ENCODE measurements at places on chromosomes 6 and 20.

DNA sequence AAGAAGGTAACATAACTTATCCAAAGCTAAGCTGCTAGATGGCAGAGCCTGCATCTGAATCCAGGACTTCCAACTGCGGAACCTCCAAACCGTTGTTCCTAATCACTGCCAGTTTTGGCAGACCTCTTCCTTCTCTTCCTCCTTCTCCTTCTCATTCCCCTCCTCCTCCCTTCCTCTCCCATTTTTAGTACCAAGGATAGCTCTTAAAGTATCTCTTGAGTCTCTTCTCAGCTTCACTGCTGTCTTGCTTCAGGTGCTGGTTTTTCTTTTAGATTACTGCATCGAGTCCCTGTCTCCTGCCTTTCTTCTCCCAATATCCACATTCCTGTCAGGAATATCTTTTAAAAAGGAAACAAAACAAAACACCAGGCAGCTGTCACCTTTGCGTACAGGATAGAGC is 77.1 kb downstream of the CDYL start:
- no peak for DNase-seq

DNA sequence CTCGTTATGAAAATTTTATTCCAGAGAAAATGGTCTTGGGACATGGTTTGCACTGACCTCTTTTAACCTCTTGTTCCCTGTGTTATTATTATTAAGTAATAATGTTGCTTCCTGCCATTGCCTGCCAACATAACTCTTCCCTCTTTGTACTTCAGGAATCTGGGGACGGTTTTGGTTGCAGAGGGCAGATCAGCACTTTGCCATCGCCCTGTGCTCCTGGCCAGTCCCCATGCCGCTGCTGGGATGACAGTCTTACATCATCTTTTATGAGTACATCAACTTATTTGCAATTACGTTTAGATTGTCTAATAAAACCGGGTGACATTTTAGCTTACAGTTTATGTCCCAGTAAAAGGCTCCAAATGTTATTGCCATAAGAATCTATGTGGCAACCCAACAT is 157.2 kb downstream of the CDH26 start:
- DNase-seq = no peak

- no peak for DNase-seq
Observed at GRCh38 chr20:11810311-11811083, 107.2 kb upstream of the BTBD3 start.

DNA sequence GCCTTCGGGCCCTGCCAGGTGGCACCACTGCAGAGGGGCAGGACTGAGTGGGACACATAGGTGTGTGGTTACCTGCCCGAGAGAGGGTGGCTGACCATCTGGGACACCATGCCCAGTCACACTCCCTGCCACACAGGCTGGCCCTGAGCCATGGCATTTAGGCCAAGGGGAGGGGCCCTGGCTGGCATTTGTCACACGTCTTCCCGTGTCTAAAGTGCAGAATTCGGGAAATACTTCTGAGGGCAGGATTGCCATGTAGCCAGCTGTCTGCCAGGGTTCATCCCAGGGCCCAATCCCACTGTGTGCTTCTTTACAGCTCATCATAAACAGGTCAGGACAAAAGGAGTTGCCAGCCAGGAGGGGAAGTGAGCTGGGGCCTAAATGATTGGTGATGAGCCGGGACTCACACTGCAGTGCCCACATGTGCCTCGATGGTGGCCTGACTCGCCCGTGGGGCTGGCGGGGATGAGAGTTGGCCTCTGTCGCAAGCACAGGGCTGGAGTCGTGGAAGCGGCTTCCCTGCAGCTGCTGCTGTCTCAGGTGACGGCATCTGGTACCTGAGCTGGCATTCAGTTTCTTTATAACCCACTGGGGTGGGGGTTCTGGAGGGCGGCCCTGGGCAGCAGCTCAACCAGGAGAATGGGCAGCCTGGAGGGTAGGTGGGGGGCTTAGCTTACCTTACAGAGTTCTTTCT is 5.9 kb upstream of the UNC93A start:
- DNase-seq = no peak

- DNase-seq = no peak
Observed at GRCh38 chr6:158328952-158329351, 16.7 kb downstream of the TULP4 start.

GRCh38 chr6:122652431-122652830 is 42.2 kb downstream of the PKIB start:
- no peak for DNase-seq

DNA sequence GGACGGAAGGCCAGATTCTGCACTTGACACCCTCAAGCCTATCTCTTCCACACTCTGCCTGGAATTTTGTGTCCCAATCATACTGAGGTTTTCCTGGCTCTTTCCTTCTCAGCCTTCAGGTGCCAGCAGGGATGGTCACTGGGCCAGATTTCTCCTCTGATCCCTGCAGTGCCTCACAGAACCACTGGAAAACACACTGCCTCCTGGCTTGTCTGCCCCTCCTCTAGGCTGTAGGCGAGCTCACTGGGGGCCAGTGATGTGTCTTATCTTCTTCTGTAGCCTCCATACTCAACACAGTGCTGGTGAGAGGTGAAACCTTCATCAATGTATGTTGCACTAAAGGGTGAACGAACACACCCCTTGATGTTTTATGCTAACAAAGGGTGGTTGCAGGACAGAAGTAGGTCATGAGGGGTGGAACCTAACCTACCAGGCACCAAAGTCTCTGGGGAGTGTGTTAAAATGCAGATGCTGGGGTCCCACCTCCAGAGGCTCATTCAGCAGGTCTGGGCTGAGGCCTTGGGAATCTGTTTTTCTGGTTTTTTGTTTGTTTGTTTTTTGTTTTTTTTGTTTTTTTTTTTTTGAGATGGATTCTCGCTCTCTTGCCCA is 80.3 kb downstream of the CDH26 start:
- no peak for DNase-seq

GRCh38 chr6:38080889-38081288 is 261.4 kb downstream of the ZFAND3 start:
- no peak for DNase-seq

GRCh38 chr6:14707971-14708465 is 537.9 kb upstream of the JARID2 start:
- DNase-seq = no peak

GRCh38 chr6:106922626-106923025 is 51.9 kb downstream of the CD24 start:
- DNase-seq = no peak

DNA sequence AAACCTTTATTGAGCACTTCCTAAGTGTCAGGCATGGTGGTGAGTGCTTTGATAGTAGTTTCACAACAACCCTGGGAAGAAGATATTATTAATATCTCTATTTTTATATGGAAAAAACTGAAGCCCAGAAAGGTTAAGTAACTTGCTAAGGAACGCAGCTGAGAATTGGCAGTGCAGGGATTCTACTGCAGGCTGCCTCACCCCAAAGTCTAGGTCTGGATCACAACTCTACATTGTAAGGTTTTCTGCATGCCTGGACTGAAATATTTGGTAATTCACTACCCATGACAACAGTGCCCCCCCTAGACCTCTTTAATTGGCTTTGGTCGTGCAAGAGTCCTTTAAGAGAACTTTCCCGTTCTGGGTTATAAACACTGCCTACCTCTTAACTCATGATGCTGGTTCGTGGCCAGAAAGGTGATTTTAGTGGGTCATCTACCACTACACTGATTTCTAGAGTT is 67.1 kb upstream of the KCNQ5 start:
- DNase-seq = no peak

GRCh38 chr6:26186652-26187051 is 99.4 kb downstream of the HFE start:
- no peak for DNase-seq

All from neuronal stem cell (in vitro differentiated cells).